Ascending aorta (tissue), 2 donors: ENCODE measurements at places on chromosomes 16 and 17. TPM values are rescaled to one million over a fixed set of nuclear protein-coding genes. Genes with fewer than 3 reads are reported as not detected.

- DNase-seq, result no peak
Measured at GRCh38 chr17:27543958-27544349, 87.0 kb upstream of the LGALS9 start.

DNA sequence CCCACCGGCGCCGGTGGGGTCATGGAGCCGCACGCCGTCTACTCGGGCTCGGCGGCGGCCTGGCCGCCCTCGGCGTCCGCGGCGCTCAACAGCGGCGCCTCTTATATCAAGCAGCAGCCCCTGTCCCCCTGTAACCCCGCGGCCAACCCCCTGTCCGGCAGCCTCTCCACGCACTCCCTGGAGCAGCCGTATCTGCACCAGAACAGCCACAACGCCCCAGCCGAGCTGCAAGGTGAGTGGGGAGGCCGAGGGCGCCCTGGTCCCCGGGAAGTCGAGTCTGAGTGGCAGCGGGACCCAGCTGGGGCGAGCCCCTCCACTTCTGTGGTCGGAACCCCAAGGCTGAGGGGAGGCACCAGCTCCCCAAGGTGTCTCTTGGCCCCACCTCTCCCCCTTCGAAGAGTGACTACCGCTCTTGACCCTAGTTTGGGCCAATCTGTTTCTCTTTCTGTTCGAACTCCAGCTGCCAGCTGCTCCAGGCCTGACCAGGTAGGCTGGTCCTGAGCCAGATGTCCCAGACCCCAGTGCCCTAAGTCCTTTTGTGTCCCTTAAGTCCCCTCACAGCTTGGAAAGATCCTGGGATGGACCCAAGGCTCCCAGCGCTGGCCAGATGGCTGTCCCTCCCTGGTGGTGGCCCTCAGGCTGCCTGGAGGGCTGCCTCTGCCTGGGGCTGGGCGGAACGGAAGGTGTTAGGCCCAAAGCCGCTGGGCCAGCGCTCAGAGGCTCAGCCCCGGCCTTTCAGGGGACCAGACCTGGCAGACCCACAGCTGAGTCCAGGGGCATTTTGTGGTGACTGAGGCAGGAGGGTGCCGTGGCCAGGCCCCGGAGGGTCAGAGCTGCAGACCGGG lies 1.2 kb downstream of the FOXF1 start:
- no peak for DNase-seq

DNA sequence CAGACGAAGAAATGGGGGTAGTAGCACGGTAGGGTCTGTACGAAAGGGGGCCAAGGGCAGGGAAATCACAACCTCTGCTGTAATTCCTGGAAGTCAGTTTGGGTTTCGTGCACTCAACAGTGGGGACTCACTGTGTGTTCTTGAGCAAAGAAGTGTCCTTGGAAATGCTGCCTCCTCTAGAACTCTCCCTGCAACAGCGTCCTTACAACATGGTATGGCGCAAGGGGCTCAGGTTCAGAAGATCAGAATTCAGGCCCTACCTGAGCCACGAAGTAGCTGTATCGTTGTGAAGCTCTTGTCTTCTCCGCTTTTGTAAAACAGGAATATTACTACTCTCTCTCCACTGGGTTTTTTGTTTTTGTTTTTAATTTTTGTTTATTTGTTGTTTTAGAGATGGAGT lies 106.2 kb upstream of the CLEC3A start:
- DNase-seq, result no peak

The KRT16 gene
- total RNA-seq, result 31.9 TPM

GRCh38 chr16:81554979-81555378 lies 110.4 kb downstream of the CMIP start:
- DNase-seq, result no peak
